ENCODE measurements at places on chromosomes 1 and 21. TPM values are rescaled to one million over a fixed set of nuclear protein-coding genes. Genes with fewer than 3 reads are reported as not detected.

The CLCA4 gene
- total RNA-seq: not detected

The THRAP3 gene
- total RNA-seq: 83.2 TPM

- peak; percentile 55 for DNase-seq
Measured at GRCh38 chr1:8941906-8942305, 3.8 kb upstream of the CA6 start.

The LAMC2 gene
- 105 TPM for total RNA-seq

The EFNA1 gene
- total RNA-seq: 35.7 TPM

The PPM1J gene
- total RNA-seq: 6.0 TPM

DNA sequence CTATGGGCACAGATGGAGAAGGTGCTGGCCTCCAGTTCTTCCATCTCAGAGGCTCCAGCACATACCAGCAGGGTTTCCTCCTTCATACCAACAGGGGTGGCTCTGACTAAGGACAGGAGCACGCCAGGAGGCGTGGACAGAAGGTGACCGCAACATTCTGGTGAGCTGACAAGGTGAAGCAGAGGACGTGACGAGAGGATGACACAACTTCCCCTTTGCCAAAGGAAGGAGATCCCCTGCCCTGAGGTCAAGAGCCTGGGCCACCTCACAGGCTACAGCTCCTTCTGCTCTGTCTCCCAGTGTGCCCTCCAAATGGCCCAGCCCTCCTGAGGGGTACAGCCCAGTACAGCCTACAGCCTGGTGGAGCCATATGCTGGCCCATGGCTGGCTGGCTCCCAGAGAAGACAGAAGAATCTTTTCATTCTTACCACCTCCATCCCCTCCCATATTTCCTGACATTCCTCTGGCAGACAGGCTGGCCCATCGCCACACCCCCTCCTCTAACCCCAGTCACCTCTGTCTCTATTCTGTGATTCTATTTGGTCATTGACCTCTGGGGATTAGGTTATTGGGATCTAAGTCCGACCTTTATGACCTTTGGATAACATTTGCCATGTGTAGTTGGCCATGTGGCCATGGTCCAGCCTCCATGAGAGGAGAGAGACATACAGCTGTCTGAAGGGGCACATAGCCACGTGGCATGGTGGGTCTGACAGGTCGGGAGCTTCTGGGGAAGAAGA, 5.1 kb upstream of the LAMB3 start:
- DNase-seq: peak; percentile 84

The SASS6 gene
- 5.1 TPM for total RNA-seq

The ANGPTL1 gene
- not detected for total RNA-seq

The NGF gene
- total RNA-seq: 9.7 TPM

DNA sequence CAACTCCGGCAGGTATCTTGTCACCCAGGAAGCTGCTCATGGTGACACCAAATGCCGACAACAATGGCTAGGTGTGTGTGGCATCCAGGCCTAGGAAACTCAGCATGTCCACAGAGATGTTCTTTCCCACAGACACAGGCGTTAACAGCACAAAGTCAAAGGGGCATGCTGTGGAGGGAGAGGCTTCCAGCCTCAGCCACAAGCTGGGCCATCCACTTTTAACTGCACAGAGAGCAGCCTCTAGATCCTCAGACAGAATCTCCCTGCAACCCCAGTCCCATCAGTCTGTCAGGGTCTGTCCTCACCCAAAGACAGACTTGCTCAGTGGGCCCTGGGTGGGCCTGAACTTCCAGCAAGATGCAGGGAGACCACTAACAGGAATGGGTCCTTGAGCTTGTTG, 58.5 kb upstream of the BCAR3 start:
- DNase-seq: no peak

GRCh38 chr1:246769306-246769705, 45.1 kb downstream of the SCCPDH start:
- DNase-seq: no peak

- no peak for DNase-seq
Measured at GRCh38 chr1:184990204-184990603, 15.9 kb upstream of the NIBAN1 start.

DNA sequence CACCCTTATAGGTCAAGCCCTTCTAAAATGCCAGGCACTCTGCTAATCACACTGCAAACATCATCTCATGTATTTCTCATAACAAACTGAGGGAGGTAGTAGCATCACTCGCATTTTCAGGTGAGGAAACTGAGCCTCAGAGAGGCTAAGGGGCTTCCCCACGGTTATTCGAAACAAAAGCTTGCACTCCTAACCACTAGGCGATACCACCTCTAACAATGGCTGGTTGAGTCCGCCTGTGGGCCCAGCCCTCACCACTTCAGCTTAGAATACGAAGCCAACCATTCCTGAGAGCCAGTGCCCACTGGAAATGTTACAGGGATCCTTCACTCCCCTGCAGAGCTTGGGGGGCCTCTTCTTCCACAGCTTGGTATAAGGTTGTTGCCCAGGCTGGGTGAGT, 65.3 kb upstream of the TENT5C start:
- DNase-seq: no peak

The MEGF6 gene
- total RNA-seq: 65.3 TPM

The OR1C1 gene
- not detected for total RNA-seq

DNA sequence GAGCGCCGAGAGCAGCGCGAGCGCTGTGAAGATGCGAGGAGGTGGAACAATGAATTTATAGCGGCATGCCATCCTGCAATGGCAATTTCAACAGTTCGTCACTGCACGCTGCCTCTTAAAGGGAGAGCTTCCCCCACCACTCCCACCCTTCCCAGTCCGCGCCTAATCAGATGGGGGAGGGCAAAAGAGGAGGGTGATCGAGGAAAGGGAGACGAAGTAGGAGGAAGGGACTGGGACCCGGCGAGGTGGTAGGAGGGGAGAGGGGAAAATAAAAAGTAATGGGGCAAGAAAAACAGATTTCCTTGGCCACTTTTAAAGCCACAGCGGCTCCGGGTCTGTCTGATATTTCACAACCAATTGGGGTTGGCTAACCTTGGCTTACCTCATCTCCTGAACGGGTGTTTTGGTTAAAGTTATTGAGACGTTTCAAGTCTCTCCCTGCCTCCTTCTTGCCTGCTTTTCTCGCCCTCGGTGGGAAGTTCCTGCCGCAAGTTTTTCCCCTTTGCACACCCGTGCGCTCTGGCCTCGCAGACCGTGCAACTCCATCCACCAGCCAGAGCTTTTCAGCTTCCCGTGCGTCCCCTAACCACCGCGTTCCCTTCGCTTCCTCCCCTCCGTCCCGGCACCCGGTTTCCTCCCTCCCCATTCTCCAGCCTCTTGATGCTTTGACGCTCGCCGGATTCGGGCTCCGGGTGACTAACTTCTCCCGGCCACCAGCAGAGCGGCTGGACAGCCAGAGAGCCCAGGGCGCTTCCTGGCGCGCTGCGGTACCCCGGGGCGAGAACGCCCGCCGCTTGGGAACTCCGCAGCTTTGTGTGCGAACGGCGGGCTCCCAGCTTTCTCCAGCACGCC, at the start of gene ADAMTS5:
Gene ADAMTS5 (minus strand): TSS at position 27 of the 852 bp plus-strand sequence. CDS start 697 bp downstream, outside the sequence.
- no peak for DNase-seq

DNA sequence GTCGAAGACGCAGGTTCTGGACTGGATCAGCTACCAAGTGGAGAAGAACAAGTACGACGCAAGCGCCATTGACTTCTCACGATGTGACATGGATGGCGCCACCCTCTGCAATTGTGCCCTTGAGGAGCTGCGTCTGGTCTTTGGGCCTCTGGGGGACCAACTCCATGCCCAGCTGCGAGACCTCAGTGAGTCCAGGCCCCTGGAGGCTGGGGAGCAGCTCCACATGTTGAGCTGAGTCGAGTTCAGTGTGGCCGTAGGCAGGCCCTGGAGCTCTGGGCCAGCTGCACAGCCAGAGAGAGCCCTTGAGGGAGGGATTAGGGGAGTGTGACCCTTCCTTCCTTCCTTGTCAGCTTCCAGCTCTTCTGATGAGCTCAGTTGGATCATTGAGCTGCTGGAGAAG, 1.6 kb downstream of the ELF3 start:
- peak; percentile 47 for DNase-seq

The DCST1 gene
- total RNA-seq: 0.43 TPM

The WNT9A gene
- 42.2 TPM for total RNA-seq

DNA sequence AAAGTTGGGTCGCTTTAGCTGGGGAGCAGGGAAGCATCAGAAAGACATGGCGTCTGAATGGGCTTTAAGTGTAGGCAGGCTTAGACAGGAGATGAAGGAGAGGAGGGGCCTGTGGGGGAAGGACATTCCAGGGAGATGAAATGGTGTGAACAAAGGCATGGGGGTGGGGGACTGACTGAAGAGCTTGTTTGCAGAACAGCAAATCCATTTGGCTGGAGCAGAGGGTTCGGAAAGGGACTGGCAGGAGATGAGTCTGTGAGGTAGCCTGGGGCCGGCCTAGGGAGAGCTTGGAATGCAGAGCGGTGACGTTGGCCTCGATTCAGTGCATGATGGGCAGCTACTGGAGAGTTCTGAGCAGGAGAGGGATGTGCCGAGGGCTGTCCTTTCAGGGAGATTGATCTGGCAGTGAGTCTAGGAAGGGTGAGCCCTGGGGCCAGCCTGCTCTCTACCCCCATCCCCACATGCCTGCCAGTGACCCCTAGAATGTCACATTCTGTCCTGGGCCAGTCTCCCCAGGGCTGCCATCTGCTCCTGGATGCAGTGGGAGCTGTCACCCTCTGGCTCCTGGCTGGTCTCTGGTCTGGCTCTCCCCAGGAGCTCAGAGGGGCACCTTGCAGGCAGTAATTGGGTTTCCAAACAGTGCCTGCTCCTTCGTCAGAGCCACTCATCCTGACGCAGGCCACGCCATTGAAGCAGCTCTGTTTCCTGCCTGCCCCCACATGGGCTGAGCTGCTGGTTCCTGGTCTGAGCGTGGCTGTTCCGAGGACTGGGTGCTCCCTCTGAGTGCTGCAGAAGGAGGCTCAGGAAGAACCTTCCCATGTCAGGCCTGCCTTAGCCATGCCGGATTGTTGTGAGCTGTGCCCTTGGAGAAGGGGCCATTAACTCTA, 22.3 kb upstream of the TMEM222 start:
- peak; percentile 18 for DNase-seq

GRCh38 chr1:180975551-180975950, 47.1 kb downstream of the STX6 start:
- DNase-seq: no peak

- no peak for DNase-seq
Measured at GRCh38 chr1:20095564-20096434, 23.5 kb downstream of the PLA2G2D start.

- DNase-seq: no peak
Measured at GRCh38 chr21:33029385-33029921, 3.7 kb downstream of the OLIG2 start.

GRCh38 chr21:44372616-44373015, 19.2 kb downstream of the TRPM2 start:
- no peak for DNase-seq

DNA sequence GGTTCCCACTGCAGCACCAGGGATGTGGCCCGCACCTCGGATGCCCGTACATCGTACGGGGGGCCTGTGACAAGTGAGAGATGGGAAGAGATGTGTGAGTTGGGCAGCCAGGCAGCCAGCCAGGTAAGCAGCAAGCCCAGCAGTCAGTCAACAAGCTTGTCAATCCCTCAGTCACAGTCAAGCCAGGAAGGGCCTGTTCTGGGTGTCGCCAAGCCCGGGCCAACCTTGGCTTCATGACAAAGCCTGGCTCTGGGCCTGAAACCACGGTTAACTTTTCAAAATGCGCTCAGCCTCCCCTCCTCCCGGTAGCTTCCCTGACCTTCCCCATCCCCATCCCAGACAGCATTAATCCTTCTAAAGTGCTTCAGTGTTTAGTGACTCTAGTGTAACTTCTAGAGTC, 31.8 kb downstream of the MYOM3 start:
- no peak for DNase-seq

DNA sequence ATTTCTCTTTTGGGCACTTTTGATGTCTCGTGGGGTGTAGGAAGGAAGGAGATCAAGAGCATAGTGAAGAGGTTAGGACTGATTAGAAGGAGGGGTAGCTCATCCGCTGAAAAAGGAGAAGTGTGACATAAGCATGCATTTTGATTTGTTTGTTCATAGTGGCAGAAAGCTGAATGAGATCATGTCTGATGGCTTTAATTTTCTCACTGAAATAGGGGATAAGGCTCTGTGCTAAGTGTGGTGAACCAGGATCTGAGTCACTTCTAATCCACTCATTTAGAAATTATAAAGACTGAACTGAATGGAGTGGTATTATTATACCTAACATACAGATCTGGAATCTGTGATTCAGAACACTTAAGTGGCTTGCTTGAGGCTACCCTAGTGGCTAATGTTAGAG, 344.5 kb downstream of the PDE4B start:
- no peak for DNase-seq

The OR2L3 gene
- not detected for total RNA-seq

DNA sequence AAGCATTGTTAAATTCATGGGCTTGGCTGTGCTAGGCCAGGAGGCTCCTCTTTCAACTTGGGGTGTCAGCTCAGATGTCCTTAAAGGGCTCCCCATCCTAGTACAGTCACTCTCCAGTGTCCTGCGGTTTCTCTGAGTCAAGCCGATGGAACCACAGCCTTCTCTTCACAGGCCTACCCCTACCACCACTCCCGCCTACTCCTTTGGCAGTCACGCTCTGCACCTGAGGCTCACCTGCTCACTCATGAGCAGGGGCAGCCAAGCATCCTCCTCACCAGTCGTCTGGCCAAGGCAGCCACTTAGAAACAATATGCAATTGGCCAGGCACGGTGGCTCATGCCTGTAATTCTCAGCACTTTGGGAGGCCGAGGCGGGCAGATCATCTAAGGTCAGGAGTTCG, 3.6 kb downstream of the ACOT7 start:
- peak; percentile 14 for DNase-seq

GRCh38 chr1:67583462-67583950, 101.5 kb upstream of the GADD45A start:
- DNase-seq: no peak

DNA sequence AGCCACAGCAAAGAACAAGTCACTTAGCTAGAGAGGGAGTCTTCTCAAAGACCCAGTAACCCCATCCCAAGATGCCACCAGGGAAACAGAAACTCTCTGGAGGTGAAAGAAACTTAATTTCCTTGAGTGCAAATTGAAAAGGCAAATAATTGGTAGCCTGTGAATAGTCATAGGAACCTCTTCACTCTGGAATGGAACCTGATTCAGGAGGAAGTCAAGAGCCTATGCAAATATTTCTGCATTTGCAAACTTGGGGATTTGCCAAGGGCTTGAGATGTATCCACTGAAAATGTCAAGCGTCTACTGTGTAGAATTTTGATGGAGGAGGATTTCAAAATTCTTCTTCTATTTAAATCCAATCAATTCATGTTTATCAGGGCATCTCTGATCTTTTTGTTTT, 5.7 kb downstream of the HIVEP3 start:
- DNase-seq: no peak

- DNase-seq: no peak
Measured at GRCh38 chr1:154550070-154550469, 8.4 kb downstream of the UBE2Q1 start.

GRCh38 chr1:186152620-186153239, 222.3 kb downstream of the TPR start:
- DNase-seq: peak; percentile 90

- no peak for DNase-seq
Measured at GRCh38 chr21:34977333-34977732, 71.8 kb downstream of the RUNX1 start.

Data from PC-9 (cell line).